ENCODE measurements at places on chromosomes 3 and 15.

DNA sequence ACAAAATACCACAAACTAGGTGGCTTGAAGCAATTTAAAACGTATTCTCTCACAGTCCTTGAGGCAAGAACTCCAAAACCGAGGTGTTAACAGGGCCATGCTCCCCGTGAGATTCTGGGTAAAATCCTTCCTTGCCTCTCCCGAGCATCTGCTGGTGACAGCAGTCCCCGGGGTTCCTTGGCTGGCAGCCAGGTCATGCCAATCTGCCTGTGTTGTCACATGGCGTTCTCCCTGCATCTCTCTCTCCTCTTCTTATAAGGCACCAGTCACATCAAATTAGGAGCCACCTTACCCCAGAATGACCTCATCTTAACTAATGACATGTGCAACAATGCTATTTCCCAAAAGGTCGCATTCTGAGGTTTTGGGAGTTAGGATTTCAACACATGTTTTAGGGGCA lies 26.3 kb upstream of the LRRN1 start:
- H3K36me3 ChIP-seq = no peaks in the 10 kb centered on the region
- H3K27ac ChIP-seq = peak overlapping the region; percentile 53
- H3K27me3 ChIP-seq = no peaks in the 10 kb centered on the region
- peaks cover 8% of the 10 kb centered on the region for H3K4me1 ChIP-seq
- H3K4me3 ChIP-seq = peak overlapping the region; percentile 6

DNA sequence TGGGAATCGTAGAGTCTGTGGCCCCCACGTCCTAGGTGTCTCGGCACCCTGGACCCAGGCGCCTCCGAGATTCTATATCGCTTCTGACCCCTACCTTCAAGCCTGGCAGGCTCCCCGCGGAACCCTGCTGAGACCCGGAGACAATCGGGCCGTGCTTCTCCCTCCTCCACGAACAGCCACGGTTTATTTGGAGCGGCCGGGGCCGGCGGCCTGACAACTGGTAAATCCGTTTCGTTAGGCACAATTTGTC lies 1.4 kb downstream of the GATA2 start:
- no peaks in the 10 kb centered on the region for H3K36me3 ChIP-seq
- no peaks in the 10 kb centered on the region for H3K4me1 ChIP-seq
- DNase-seq = no peak
- H3K27ac ChIP-seq = no peak overlapping the region

GRCh38 chr3:12462159-12462947 lies 21.9 kb upstream of the TSEN2 start:
- H3K27ac ChIP-seq = no peak overlapping the region
- no peaks in the 10 kb centered on the region for H3K36me3 ChIP-seq
- no peaks in the 10 kb centered on the region for H3K4me1 ChIP-seq

GRCh38 chr15:42233107-42233506 lies 25.0 kb upstream of the VPS39 start:
- peaks cover 91% of the 10 kb centered on the region for H3K36me3 ChIP-seq
- no peak overlapping the region for H3K4me3 ChIP-seq
- H3K27me3 ChIP-seq = no peaks in the 10 kb centered on the region
- no peak overlapping the region for H3K27ac ChIP-seq
- DNase-seq = no peak
- no peaks in the 10 kb centered on the region for H3K4me1 ChIP-seq

DNA sequence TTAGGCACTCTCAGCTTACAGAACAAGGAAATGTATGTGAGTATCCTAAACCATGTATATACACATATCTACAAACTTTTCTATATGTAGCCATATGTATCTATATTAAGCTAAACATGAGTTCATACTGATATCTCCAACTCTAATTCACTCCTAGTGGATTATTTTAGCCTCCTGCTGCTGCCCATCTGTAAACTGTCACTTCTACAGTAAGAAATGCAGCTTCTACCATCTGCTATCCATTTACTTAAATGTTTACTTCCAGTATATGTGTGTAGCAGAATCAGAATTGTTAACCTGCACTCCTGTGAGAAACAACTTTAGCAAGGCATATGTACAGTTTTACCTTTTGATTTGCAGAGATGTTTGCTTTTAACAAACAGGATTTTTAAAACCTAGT lies 478.5 kb upstream of the CBLB start:
- DNase-seq = no peak
- no peak overlapping the region for H3K4me3 ChIP-seq
- no peaks in the 10 kb centered on the region for H3K36me3 ChIP-seq
- H3K27ac ChIP-seq = no peak overlapping the region

- no peak for DNase-seq
- H3K27ac ChIP-seq = no peak overlapping the region
- no peaks in the 10 kb centered on the region for H3K27me3 ChIP-seq
- H3K4me1 ChIP-seq = no peaks in the 10 kb centered on the region
These were observed 9.6 kb downstream of the GALK2 start for GRCh38 chr15:49179433-49180190.

GRCh38 chr3:196050597-196050996 lies 31.3 kb downstream of the TFRC start:
- H3K27ac ChIP-seq = no peak overlapping the region
- H3K27me3 ChIP-seq = no peaks in the 10 kb centered on the region
- H3K4me3 ChIP-seq = no peak overlapping the region
- DNase-seq = no peak
- peaks cover 57% of the 10 kb centered on the region for H3K36me3 ChIP-seq

GRCh38 chr3:18987862-18988447 lies 160.4 kb upstream of the KCNH8 start:
- DNase-seq = no peak
- no peaks in the 10 kb centered on the region for H3K27me3 ChIP-seq
- H3K27ac ChIP-seq = no peak overlapping the region

DNA sequence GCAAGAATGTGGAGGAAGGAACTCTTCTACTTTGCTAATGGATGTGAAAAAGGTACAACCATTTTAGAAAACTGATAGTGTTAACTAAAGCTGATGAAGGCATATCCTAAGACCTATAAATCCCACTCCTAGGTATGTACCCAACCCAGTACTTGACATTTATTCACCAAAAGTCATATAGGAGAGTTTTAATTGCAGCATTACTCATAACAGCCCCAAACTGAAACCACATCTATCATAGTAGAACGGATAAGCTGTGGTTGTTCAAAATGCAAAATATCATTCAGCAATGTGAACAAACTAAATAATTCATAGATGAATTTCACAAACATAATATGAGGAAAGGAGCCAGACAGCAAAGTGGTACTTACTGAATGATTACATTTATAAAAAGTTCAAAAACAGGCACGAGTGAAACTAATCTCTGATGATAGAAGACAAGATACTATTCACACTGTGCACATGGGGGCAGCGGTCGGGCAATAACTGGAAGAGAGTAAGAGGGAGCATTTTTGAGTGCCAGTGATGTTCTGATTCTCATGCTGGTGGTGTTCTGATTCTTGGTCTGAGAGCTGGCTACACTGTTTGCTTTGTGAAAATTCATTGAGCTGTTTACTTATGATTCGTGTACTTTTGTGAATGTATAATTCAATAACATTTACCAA lies 34.3 kb downstream of the GOLIM4 start:
- no peaks in the 10 kb centered on the region for H3K27me3 ChIP-seq
- H3K4me1 ChIP-seq = no peaks in the 10 kb centered on the region
- no peaks in the 10 kb centered on the region for H3K36me3 ChIP-seq
- H3K4me3 ChIP-seq = no peak overlapping the region

DNA sequence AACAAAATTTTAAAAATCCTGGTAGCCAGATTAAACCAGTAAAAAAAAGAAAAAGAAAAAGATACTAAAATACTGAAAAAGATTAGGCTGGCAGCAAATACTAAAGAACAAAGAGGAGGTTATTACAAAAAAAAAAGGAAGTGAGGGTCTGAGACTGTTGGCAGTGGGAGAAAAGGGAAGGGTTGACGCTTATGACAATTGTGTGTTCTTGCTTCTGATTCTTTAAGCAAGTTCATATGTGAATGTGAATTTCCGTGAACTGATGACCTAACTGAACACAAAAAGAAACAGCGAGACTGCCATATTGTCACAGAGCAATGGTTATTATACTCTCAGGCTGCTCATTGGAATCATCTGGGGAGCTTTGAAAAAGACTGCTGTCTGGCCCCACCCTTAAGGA lies 56.5 kb downstream of the ATP13A4 start:
- no peak for DNase-seq
- H3K27ac ChIP-seq = no peak overlapping the region
- no peaks in the 10 kb centered on the region for H3K4me1 ChIP-seq
- H3K27me3 ChIP-seq = no peaks in the 10 kb centered on the region
- H3K36me3 ChIP-seq = no peaks in the 10 kb centered on the region

DNA sequence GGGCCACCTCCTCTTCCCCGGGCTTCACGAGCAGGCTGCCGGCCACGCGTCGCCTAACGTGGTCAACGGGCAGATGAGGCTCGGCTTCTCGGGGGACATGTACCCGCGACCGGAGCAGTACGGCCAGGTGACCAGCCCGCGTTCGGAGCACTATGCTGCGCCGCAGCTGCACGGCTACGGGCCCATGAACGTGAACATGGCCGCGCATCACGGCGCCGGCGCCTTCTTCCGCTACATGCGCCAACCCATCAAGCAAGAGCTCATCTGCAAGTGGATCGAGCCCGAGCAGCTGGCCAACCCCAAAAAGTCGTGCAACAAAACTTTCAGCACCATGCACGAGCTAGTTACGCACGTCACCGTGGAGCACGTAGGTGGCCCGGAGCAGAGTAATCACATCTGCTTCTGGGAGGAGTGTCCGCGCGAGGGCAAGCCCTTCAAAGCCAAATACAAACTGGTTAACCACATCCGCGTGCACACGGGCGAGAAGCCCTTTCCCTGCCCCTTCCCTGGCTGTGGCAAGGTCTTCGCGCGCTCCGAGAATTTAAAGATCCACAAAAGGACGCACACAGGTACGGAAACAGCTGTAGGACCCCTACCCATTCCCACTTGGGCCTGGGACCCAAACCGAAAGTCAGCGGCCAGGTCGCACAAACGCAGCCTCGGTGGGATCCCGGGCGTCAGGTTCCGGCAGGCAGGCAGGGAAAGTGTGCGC lies 1.5 kb downstream of the ZIC1 start:
- H3K27ac ChIP-seq = peak overlapping the region; percentile 92
- H3K27me3 ChIP-seq = no peaks in the 10 kb centered on the region
- no peaks in the 10 kb centered on the region for H3K4me1 ChIP-seq
- DNase-seq = peak; percentile 77
- H3K4me3 ChIP-seq = peak overlapping the region; percentile 93

GRCh38 chr3:48412375-48413001 lies 17.4 kb downstream of the PLXNB1 start:
- no peak for DNase-seq
- H3K27ac ChIP-seq = no peak overlapping the region
- no peak overlapping the region for H3K4me3 ChIP-seq
- no peaks in the 10 kb centered on the region for H3K27me3 ChIP-seq
- H3K36me3 ChIP-seq = peaks cover 17% of the 10 kb centered on the region

- no peaks in the 10 kb centered on the region for H3K27me3 ChIP-seq
- DNase-seq = no peak
- no peak overlapping the region for H3K4me3 ChIP-seq
- H3K36me3 ChIP-seq = no peaks in the 10 kb centered on the region
- no peak overlapping the region for H3K27ac ChIP-seq
These were observed 191.4 kb upstream of the EIF1B start for GRCh38 chr3:40118091-40118490.

- peaks cover 4% of the 10 kb centered on the region for H3K4me1 ChIP-seq
- H3K27me3 ChIP-seq = no peaks in the 10 kb centered on the region
- H3K36me3 ChIP-seq = peaks cover 55% of the 10 kb centered on the region
These were observed 47.8 kb downstream of the DHX30 start for GRCh38 chr3:47850564-47851410.

GRCh38 chr3:55044486-55044885 lies 116.6 kb upstream of the LRTM1 start:
- DNase-seq = no peak
- H3K4me3 ChIP-seq = no peak overlapping the region
- H3K27ac ChIP-seq = no peak overlapping the region
- no peaks in the 10 kb centered on the region for H3K27me3 ChIP-seq
- H3K4me1 ChIP-seq = no peaks in the 10 kb centered on the region

GRCh38 chr3:185788292-185788691 lies 36.5 kb downstream of the IGF2BP2 start:
- H3K4me3 ChIP-seq = no peak overlapping the region
- H3K36me3 ChIP-seq = peaks cover 6% of the 10 kb centered on the region
- peaks cover 2% of the 10 kb centered on the region for H3K4me1 ChIP-seq
- DNase-seq = no peak
- H3K27ac ChIP-seq = no peak overlapping the region
- no peaks in the 10 kb centered on the region for H3K27me3 ChIP-seq

GRCh38 chr3:179788996-179789395 lies 136.2 kb downstream of the USP13 start:
- H3K36me3 ChIP-seq = no peaks in the 10 kb centered on the region
- no peak overlapping the region for H3K27ac ChIP-seq
- H3K4me3 ChIP-seq = no peak overlapping the region
- DNase-seq = no peak

DNA sequence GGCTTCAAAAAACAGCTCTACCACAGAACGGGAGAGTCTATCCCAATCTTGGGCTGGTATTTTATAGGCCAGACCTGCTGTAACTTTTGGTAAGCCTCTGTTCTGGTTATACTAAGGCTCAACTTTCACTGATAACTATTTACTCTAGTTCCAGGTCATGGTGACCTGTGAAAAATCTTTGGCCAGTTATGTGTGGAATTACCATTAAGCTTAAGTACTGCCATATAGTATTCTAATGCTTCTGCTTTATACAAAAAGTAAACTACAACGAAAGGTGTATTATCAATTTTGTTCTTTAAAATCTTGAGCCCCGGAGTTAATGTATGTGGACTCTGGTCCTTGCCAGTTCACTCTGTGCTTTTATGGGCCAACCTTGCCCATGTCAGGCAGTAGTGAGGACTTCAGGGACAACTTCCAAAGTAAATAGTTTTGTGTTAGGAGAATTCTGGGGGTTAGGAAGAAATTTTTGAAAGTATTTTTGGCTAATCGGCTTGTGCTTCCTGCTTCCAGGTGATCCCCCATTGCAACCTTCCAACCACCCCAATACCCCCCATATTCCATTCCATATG lies 6.4 kb downstream of the SIAH2 start:
- DNase-seq = no peak
- H3K27ac ChIP-seq = no peak overlapping the region
- no peak overlapping the region for H3K4me3 ChIP-seq
- no peaks in the 10 kb centered on the region for H3K27me3 ChIP-seq
- peaks cover 5% of the 10 kb centered on the region for H3K36me3 ChIP-seq

DNA sequence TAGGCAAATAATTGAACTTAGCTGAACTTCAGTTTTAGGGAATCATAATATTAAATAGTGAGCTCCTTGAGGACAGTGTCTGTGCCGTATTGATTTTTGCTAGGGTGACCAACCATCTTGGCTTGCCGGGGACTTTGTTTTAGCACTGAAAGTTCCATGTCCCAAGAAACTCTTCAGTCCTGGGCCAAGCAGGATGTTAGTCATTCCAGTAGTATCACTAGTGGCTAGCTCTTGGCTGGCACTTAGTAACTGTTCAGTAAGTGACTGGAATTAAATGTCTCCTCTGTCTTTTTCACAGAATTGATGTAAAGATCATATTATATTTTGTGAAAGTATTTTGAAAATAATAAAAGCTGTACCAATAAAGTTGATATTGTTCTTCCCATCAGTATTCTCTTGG lies 42.3 kb downstream of the RSRC1 start:
- no peaks in the 10 kb centered on the region for H3K36me3 ChIP-seq
- H3K4me3 ChIP-seq = no peak overlapping the region
- no peaks in the 10 kb centered on the region for H3K4me1 ChIP-seq
